ENCODE measurements at places on chromosomes 11 and 22.

DNA sequence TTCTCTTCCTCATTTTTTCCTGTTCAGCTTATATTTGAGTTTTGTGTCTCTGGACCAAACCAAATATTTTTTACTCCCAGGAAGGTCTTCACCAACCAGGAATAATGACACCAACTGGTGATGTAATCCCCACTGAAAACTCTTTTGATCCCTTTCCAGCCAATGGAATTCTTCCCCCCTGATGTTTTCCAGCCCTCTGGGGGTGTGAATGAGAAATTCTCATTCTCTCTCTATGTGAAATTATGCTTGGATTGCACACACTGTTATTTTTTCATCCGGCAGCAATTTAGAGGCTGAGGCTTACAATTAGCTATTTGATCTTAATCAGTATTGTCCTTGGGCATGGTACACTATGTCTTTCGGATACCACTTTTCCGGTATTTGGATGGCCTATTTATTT is 39.5 kb upstream of the SLC1A2 start:
- DNase-seq: peak; percentile 46

DNA sequence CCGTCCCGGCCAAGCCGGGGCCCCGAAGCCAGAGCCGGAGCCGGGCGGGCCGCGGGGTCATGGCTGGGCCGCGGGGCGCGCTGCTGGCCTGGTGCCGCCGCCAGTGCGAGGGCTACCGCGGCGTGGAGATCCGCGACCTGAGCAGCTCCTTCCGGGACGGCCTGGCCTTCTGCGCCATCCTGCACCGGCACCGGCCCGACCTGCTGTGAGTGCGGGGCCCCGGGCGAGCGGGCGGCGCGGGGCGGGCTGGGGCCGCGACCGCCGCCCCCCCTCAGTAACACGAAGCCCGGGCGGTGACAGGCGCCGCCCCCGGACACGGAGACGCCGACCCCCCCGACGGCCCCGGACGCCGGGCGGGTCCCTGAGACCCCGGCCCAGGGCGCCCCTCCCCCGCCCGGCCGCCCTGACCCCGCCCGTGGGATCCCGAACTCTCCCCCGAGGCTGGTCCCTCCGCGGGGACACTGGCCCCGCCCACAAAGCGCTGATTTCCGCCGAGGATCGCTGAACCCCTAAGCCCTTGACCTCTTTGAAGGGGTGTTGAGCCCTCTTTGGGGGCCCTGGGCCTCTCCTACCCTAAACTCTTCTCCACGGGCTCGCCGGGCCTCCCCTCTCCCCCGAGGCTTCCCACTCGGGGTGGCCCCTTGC is 389 bp downstream of the MICALL1 start:
- peak; percentile 48 for DNase-seq

DNA sequence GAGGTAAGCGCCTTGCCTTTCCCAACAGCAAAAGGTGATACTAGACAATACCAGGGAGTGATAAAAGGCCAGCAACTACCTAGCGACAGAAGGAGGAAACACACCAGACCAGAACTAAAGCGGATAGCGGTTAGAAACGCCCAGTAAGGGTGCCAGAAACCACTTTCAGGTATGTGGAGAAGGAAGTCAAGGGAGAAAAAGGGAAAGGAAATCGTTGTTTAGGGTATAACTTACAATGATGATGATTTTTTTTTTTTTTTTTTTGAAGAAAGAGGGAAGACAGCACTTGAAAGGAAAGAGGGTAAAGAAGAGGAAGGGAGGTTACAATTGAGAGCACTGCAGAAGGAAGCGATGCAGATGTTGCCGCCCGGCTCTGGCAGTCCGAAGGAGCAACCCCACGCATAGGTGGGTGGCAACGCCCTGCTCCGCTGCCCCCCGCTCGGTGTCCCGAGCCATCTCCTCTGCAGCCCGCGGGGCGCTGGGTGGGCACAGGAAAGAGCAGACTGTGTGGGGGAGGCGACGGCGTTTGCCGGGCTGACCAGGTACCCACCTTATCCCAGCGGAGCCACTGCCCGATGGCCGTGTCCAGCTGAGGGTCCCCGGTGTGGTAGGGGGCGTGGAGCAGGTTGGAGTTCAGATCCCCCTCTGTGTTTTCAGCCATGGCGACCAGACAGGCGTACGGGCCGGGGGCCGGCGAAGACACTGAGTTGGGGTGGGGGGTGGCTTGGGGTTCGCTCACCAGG is 561 bp downstream of the PGM2L1 start:
- peak; percentile 45 for DNase-seq

- peak; percentile 92 for DNase-seq
Measured at GRCh38 chr11:72413914-72414628, 20.3 kb downstream of the CLPB start.

DNA sequence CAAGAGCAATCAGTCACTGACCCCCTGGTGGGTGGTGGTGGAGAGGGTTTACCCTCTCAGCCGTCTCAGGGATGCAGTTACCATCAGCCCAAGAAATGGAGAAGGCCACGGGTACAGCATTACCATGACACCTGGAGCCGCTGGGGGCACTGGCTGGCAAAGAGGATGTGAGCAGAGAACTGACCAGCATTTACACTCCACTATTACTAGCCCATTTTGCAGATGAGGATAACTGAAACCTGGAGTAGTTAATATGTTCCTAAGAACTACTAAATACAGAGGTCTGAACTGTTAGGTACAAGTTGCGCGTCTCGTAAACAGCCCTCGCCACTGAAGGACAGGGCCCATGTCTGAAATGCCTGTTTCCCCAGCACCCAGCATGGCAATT is 79.0 kb downstream of the TIMP3 start:
- DNase-seq: no peak

- peak; percentile 33 for DNase-seq
Measured at GRCh38 chr11:49208006-49208721, at the start of gene FOLH1. TSS of gene FOLH1 (minus strand) at chr11:49208602. CDS start at chr11:49208409, 193 bp downstream.

All from AG20443 (cell line).